SK-N-DZ (cell line): ENCODE measurements at places on chromosomes 13 and 19.

DNA sequence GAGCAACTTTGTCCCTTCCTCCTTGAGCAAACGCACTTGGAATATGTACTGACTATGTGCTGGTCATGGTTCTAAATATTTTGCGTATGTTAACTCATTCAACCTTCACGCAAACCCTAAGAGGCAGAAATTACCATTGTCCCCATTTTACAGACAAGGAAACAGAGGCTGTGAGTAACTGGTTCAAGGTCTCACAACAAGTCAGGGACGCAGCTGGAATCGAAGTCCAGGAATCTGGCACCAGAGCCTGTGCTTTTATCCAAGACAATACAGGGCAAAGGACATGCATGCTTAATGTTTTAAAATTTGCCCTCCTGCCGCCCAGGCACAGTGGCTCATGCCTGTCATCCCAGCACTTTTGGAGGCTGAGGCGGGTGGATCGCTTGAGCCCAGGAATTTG, 5.1 kb downstream of the FXYD5 start:
- DNase-seq, result no peak

- DNase-seq, result no peak
Observed at GRCh38 chr19:3699741-3700241, 477 bp downstream of the PIP5K1C start.

- DNase-seq, result no peak
Observed at GRCh38 chr13:91074091-91074490, 273.4 kb upstream of the MIR17HG start.

GRCh38 chr13:78787190-78787589, 128.2 kb upstream of the OBI1 start:
- DNase-seq, result peak; percentile 9

GRCh38 chr19:49442354-49442753, 1.0 kb upstream of the SLC17A7 start:
- no peak for DNase-seq

- peak; percentile 47 for DNase-seq
Observed at GRCh38 chr13:109785141-109785891, 1.1 kb downstream of the IRS2 start.

- DNase-seq, result no peak
Observed at GRCh38 chr13:73440296-73440895, 381.6 kb downstream of the KLF5 start.

DNA sequence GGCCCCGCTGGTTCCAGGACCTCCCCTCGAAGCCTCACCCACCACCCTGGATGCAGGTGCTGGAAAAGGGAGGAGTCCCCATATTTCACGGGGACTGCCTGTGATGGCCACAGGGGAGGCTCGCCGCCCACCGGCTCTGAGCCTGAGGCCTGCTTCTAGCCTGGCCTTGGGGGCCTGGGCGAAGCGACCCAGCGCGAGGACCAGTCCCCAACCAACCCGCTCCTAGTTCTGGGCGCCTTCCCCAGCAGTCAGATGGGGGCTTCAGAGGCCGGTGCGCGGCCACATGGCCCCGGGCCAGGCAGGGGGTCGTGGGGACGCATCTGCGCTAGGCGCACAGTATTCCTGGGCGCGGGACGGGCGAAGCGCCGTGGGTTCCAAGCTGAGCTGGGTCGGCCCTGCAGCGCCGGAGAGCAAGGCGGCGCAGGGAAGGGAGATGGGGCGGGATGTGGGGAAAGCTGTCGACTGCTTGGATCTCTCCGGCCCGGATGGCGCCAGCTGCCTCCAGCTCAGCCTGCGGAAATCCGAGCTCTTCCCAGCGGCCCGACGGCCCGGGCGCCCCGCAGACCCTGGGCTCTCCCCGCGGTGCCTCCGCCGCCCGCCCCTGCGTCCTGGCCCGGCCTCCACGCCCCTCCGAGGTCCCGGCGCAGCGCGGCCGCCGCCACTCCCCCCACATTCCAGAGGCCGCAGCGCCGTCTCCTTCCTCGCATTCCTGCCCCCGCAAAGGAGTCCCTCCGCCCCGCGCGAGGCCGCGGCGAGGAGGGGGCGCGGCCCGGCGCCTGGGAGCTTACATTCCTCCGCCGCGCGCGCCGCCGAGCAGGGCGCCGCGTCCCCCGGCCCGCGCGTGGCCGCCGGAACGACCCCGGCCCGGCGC, at the start of gene WTIP:
TSS of gene WTIP (plus strand) at position 788 of the 871 bp plus-strand sequence. CDS start 217 bp downstream, outside the sequence.
- DNase-seq, result no peak

- DNase-seq, result peak; percentile 85
Observed at GRCh38 chr19:42386974-42387707, 3.0 kb downstream of the CNFN start.

DNA sequence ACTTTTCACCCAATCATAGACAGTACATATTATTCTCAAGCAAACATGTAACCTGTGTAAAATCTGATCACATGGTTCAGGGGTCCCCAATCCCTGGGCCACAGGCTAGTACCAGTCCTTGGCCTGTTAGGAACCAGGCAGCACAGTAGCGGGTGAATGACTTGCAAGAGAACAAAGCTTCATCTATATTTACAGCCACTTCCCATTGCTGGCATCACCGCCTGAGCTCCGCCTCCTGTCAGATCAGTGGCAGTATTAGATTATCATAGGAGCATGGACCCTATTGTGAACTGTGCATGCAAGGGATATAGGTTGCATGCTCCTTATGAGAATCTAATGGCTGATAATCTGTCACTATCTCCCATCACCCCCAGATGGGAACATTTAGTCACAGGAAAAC, 133.1 kb downstream of the MAB21L1 start:
- peak; percentile 80 for DNase-seq

DNA sequence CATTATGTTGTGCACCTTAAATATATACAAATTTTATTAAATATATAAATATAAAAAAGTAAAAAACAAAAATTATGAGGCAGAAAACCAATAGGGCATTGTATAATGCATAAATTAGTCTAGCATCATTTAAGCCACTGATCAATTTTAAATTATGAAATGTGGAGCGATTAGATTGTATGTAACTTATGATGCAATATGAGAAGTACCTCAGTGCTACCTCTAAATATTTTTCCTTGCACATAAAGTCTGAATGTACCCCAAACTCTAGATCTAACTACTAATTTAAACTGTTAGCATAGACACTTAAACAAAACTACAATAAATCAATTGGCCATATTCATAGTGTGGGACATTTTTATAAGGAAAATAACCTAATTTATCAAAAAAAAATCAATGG, 1178.5 kb upstream of the MIR17HG start:
- no peak for DNase-seq

DNA sequence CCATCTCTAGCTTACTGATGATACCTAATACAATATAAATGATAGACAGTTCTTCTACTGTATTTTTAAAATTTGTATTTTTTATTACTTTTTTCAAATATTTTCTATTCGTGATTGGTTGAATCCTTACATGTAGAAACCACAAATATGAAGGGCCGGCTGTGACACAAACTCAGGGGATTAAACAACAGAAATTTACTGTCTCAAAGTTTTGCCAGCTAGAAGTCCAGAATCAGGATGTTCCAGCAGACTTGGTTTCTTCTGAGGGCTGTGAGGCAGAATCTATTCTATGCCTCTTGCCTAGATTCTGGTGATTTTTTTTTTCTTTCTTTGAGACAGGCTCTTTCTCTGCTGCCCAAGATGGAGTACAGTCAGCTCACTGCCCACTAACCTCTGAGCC, 13.8 kb downstream of the FPR1 start:
- no peak for DNase-seq

DNA sequence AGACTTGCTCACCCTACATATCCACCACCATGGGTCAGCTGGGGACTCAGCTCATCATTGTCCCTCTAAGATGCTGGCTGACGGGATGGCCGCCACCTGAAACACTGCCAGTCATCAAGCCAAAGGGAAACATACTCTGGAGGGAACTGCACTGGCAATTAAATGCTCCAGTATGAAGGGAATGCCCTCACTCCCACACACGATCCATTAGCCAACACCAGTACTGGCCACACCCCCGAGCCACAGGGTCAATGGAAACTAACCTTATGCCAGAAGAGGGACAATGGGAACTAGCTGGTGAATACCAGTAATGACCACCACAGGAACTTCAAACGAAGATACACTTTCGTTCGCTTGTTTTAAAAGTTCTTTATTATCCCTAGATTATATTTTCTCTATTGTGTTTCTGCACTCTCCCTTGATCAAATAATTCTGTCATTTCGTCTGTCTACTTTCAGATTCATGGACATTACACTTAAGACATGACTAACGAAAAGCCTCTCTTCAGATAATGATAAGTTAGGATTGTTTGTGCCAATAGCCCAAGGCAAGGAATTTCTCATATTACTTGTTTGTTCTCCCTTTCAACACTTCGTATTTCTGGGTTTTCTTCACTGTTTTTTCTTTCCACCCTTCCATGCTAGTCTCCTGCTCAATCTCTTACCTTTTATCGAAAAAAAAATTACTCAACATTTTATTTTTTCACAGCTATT, 1.7 kb upstream of the ZNF507 start:
- DNase-seq, result no peak

DNA sequence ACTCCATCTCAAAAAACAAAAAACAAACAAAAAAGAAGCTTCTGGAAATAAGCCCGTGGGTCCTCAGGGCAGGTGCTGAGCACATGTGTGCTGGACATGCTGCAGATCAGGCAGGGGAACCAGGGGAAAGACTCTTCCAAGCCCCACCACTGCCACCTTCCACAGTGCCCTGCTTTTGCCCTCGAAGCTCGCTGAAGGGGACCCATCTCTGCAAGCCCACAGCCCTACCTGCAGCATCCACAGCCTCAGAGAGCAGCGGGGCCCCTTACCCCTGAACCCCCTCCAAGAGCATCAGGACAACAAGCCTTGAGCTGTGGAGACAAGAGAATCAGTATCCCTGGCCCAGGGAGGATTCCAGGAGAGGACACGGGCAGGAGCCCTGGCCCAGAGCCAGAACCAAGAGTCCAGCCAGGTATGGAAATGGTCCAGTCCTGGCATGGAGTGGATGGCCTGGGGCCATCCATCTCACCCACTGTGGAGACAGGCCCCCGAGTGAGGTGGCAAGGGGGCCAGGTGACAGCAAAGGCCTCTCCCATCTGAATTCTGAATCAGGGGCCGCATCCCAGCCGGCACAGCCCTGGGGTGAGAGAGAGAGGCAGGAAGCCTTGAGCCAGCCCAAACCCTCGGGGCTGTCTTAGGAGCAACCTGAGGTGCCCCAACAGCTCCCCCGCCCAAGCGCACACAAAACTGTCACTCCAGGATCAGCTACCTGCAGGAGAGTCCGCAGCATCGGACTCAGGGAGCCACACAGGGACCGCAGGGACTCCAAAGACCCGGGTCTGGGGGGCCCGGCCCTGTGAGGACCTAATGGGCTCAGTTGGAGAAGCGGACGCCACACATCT, 51.8 kb upstream of the TPM4 start:
- no peak for DNase-seq

GRCh38 chr13:66159511-66159910, 1070.6 kb downstream of the PCDH9 start:
- peak; percentile 6 for DNase-seq

GRCh38 chr19:45409557-45409920, 3.1 kb downstream of the POLR1G start:
- DNase-seq, result no peak

DNA sequence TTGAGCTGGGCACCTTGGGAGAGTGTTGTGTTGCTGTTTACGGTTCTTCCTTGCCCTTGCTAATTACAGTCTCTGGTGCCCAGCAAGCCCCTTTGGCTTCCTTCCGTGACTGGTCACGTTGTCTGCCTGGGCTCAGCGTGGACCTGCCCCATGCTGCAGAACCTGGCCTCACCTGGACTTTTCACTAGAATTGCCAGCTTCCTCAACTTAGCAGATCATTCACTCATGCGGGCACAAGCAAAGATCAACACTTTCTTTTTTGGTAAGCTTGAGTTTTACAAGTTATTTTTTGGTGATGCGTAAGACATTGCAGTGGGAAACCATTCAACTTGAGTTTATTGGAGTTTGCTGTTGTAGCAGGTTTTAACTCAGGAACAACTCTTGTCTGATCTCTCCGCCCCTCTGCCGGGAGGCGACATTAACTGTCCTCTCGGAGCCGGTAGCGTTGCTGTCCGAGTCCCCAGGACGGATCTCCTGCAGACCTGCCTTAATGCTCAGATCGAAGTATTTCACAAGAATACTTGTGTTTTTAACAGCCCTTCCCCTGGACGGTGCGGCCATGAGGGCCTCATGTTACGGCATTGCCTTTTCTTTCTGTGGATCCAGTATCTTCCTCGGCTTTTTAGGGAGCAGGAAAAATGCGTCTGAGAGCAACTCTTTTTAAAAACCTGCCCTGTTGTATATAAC, 15.7 kb upstream of the TEX29 start:
- no peak for DNase-seq

DNA sequence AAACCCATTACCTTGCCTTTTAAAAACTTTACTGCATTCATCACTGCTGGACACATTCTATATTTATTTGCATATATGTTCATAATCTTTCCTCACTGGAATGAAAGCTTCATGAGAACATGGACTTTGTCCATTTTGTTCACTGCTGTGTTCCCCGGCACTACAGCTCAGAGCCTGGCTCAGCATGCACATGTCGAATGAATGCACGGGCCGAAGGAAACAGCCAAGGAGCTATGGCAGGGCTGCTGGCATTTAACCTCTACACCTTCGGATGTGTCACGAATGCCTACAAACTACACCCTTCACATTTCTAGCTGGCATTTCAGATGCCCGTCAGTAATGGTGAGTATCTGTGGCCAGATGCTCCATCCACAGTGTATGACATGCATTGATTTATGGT, 7.6 kb downstream of the MTIF3 start:
- DNase-seq, result no peak

DNA sequence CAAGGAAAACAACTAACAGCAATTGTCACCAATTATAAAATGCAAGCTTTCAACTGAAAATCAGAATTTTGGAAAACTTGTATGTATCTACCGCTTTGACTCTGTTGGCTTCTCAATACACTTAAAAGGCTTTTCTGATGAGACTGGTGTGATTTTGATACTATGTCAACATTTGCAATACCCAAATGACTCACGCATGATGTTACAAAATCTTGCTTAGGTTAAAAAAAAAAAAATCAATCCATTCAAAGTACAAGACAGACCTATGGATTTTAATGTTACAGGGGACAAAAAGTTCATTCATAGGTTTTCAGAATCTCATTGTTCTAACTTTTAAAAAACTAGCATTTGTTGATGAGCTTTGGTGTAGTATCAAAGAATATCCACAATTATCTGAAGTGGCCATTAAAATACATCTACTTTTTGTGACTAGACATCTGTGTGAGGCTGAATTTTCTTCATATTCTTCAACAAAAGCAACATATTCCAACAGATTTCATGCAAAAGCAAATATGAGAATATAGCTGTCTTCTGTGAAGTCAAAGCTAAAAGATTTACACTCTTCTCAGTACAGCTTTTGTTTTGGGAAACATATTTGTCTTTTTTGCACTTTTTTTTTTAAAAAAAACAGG, 10.7 kb downstream of the ELF1 start:
- no peak for DNase-seq

DNA sequence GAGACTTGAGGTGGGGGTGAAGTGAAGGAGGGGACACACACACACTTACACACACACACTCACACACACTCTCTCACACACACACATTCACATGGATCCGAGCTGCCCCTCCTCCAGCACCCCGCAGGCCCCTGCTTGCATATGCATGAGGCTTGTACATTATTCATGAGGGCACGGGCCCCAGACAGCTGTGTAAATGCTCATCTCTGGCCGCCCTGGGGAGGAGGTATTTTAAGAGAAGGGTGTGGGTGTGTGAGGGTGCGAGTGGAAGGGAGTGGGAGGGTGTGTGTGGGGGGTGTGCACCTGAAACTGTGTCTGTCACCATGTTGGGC, 2.4 kb downstream of the NCAN start:
- DNase-seq, result no peak
